ENCODE measurements at places on chromosomes 1 and 21.

GRCh38 chr21:34229353-34229752, 134.5 kb upstream of the KCNE2 start:
- DNase-seq: no peak

DNA sequence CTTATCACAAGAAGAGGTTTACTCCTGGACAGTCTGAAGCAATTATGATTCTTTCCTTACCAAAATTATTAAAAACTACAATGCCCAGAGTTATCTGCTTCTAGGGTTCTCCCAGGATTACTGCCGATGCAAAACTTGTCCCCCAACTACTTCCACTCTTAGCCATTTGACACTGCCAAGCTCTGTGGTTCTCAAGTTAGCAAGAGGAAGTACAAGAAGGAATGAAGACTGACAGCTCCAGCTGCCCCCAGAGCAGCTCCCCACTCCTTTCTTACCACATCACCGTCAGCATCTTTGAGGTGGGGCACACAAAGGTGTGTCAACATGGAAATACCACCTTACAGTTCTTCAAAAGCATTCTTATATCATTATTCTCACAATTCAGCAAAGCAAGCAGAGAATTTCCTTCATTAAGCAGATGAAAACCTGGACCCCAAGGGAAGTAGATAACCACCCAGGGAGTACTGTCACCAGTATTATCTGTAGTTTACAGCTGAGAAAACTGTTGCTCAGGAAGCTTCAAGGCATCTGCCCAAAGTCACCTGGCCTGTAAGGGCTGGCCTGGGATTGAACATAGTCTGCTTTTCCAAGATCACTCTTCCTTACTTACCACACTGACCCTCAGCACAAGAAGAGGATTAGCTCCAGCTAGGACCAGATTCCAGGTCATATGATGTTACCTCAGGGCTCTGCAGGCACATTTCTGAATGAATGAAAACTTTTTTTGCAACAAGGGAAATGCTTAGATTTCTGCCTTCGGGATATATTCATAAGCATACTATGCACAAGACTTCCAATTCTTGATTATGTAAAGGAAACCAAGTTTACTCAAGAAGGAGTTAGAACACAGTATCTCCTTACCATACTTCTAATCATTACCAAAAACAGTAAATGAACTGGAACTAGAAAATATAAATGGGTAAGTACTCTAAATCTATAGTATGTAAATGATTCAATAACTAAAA, 9.3 kb downstream of the PSMG1 start:
- no peak for DNase-seq

GRCh38 chr21:26397545-26397944, 175.5 kb downstream of the CYYR1 start:
- DNase-seq: no peak

- no peak for DNase-seq
Observed at GRCh38 chr1:201226859-201227488, 36.4 kb downstream of the IGFN1 start.

GRCh38 chr1:4975856-4976255, 321.4 kb downstream of the AJAP1 start:
- no peak for DNase-seq

DNA sequence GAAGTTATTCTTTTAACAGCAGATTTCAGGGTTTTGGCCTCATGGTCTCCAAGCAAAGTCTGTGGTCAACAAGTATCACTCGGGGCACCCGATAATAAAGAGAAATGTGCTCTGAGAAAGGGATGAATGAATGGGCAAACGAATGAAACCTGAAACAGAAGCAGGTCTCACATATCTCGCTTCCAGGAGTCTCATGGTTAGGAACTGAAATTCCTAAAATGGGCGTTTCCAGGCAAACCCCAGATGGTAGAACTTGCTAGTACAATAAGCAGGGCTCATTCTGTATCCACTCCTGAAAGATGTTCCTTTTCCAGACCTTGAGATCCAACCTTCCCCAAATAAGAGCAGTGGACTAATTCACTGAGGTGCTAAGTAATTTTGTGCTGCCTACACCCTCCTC, 87.2 kb downstream of the LAMC2 start:
- no peak for DNase-seq

DNA sequence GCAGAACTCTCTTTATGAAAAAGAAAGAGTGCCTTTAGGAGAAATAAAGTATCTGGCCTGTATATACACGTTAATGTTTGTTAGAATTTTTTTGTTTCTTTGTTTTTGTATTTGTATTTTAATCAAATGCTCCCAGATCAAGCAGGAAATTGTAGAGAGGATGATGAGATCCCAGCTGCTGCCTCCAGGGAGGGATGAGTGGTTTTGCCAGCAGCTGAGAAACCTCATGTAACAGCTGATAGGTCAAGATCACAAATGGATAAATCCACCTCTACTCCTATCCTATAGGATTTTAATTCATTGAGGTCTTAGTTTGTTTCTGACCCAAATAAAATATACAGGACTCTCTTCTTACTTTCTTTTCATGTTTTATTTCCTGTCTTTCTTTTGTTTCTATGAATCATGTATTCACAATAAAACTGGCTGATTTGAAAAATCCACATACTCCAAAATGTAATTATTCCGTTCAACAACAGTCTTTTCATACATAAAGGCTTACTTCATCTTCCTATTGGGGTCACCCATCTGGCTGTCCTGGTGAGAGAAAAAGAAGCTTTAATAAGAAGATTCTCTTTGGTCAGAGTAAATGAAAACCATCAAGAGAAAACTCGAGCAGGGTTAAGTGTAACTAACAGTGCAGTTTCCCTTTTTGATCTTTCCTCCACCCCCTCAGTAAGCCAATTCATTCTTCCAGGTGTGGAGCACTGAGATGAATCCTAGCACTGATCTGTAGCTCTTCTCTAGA, 129.3 kb upstream of the PLPPR5 start:
- DNase-seq: no peak

GRCh38 chr1:214532070-214532469, 19.3 kb downstream of the PTPN14 start:
- DNase-seq: no peak

GRCh38 chr1:11434926-11435325, 44.0 kb upstream of the DISP3 start:
- no peak for DNase-seq

DNA sequence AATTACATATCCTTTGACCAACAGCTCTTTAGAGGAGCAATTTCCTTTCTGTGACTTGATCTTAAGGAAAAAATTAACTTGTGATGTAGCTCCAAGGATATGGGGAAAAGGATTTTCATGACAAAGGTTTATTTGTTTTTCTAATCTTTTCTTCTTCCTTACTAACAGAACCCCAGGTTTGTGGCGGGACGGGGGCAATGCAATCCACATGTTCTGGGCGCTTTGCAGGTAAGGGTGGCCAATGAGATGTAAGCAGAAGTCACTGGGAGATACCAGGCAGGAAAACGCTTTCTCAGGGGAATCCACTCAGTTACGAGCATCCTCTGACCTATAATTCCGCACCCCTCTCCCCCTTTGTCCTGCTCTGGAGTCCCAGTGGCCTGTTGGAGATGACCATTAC, 122.0 kb downstream of the MRPS6 start:
- no peak for DNase-seq

DNA sequence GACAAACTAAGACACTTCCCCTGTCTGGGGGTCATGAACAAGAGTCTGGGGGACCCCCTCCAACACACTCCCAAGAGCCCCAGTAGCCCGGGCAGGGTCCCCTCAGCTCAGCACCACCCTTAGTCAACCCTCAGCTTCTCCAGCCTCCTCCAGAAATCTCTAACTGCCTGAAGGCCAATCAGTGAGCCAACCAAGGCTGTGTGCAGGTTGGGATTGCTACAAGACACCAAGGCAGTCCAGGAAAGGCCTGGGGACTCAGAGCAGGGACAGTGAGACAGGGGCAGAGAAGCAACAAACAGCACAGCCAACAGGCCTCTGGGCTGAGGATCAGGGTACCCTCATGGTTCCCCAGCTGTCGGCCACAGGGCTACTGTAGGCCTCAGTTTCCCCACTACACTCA, 13.3 kb downstream of the SMIM12 start:
- DNase-seq: no peak
